ENCODE measurements at places on chromosomes 16 and 17.

- DNase-seq = no peak
Measured at GRCh38 chr17:67272312-67273047, 27.5 kb upstream of the HELZ start.

DNA sequence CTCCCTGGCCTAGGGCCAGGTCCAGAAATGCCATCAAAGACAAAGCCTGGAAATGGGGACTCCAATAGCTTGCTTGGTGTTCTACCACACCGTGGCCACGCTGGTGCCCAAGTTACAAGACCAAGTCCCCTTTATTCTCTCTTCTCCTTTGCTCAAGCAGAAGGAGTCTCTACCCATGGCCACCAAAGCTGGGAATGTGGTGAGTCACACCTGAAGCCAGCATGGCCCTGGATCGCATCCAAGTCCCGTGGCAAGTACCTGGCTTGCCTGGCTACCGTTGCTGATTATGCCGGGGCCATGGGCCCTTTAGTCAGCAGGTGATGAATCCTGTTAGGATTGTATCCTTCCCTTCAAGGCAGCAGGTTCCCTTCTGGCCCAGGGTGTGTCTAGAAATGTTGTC is 260.0 kb downstream of the HAPSTR1 start:
- DNase-seq = no peak

- DNase-seq = no peak
Measured at GRCh38 chr17:39782980-39783379, 45.2 kb downstream of the GRB7 start.

DNA sequence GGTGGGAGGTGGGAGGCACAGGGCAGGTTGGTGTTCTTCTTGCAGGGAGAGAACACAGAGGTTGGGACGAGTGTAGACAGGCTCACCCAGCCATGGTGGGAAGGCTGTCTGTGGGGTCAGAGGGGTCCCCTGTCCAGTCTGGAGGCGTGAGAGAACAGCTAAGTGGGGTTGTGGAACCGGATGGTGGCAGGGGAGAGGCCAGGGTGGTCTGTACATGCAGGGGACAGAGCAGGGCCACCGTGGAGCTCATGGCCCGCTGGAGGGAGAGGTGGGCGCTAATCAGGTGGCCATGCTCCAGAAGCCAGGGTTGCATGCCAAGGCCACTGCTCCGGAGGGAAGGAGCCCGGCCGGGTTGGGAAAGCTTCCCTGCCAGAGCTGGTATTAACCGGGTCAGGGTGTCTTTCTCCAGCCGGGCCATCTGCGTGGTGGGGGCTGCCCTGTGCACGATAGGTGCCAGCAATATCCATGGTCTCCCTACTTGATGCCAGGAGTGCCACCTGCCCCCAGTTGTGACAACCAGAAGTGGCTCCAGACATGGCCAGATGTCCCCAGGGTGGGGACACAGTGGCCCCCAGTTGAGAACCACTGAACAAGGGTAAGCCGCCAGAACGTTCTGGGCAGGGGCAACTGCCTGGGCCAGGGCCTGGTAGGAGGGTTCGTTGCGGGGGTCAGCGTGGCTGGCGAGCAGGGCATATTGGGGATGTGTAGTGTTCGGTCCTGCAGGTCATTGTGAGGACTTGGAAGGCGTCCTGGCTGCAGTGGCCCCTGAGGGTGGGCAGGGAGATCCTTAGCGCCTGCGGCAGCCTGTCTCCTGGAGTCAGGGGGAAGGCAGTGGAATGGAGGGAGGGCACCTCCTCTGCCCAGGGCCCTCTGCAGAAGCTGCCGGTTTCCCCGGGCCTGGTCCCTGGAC is 5.1 kb downstream of the SNN start:
- no peak for DNase-seq

GRCh38 chr17:82283208-82283749 is 9.8 kb upstream of the CSNK1D start:
- peak; percentile 96 for DNase-seq

DNA sequence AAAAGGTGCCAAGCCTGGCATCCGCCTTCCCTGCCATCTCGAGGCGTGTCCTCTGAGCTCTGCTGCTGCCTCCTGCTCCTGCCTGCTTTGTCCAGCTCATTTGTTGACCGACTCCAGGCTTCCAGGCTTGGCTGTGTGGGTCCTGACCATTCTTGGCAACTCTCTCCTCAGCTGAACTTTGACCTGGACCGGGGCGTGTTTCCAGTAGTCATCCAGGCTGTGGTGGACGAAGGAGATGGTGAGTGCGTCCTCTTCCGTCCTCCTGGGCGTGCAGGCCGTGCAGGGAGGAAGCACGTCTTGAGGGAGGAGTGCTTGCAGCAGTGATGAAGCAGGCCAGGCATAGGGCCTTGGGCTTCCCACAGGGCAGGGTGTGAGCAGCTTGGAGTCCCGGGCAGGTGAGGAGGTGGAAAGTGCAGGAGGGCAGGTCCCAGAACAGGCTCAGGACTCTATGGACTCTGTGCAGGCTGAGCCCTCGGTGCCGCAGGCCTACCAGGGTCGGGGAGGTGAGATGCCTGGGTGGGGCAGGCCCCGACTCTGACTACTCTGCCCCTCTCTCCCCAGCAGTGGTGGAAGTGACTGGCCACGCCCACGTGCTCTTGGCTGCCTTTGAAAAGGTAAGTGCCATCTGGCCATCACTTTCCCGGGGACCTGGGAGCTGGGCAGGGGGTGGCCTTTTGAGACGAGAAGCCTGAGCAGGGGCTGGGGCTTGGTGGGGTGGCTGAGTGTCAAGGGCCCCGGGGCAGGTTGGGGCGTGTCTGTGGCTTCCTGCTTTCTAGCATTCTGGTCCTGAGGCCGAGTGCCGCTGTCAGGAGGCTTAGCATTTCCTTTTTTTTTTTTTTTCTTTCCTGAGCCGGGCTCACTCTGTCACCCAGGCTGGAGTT is 28.6 kb upstream of the NUDT16L1 start:
- DNase-seq = no peak

DNA sequence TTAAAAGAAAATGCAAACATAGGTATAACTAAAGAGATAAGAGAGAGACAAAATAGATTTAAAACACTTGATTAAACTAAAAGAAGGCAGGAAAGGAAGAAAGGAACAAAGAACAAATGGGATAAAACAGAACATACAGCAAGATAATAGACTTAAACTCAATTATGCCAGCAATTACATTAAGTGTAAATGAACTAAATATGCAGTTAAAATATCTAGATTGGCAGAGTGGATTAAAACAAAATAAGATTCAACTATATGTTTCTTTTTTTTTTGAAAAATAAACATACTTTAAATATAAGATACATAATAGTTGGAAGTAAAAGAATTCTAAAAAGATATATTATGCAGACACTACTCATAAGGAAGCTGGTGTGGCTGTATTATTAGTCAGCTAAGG is 9.7 kb upstream of the CFAP20 start:
- DNase-seq = no peak

Data from H54 (cell line).